Mesenchymal stem cell (in vitro differentiated cells and primary cell): ENCODE measurements at places on chromosomes 7 and 10.

DNA sequence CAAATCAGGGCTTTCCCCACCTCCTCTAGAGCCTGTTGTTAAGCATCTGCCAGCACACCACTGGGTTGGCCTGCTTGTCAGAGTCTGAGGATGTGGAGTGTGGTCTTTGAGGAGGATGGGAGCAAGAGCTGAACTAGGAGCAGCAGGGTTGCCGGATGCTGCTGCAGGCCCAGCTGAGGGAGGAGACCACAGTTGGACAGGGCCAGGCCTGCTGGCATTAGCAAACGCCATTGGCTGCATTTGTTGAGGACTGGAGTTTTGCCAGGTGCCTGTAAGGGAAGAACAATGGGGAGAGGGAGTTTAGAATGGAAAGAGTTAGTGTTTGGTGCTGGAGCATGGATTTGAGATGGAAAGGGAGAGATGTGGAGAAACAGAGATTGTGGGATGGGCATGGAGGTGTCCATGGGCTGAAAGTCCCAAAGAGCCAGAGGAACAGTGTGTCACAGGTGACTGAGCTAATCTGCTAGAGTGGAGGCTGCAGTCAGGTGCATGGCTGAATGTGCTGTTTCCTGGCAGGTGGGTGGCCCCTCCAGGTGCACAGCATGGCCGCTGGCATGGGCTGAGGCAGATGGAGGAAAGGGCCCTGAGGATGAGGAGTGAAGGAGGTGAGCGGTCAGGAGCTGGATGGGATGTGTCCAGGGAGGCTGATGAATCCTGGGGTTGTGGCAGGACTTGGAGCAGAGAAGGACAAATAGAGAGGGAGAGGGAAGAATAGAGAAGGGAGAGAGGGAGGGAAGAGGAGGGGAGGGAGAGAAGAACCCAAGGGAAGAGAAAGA is 40.7 kb downstream of the LEP start:
- H3K27me3 ChIP-seq, result peaks cover 4% of the 10 kb centered on the region
- H3K27ac ChIP-seq, result no peak overlapping the region
- H3K4me3 ChIP-seq, result no peak overlapping the region
- H3K4me1 ChIP-seq, result no peaks in the 10 kb centered on the region
- peaks cover 4% of the 10 kb centered on the region for H3K36me3 ChIP-seq

GRCh38 chr7:585229-585711 is 65.6 kb upstream of the PDGFA start:
- H3K4me1 ChIP-seq, result peaks cover 18% of the 10 kb centered on the region
- peak; percentile 48 for DNase-seq

DNA sequence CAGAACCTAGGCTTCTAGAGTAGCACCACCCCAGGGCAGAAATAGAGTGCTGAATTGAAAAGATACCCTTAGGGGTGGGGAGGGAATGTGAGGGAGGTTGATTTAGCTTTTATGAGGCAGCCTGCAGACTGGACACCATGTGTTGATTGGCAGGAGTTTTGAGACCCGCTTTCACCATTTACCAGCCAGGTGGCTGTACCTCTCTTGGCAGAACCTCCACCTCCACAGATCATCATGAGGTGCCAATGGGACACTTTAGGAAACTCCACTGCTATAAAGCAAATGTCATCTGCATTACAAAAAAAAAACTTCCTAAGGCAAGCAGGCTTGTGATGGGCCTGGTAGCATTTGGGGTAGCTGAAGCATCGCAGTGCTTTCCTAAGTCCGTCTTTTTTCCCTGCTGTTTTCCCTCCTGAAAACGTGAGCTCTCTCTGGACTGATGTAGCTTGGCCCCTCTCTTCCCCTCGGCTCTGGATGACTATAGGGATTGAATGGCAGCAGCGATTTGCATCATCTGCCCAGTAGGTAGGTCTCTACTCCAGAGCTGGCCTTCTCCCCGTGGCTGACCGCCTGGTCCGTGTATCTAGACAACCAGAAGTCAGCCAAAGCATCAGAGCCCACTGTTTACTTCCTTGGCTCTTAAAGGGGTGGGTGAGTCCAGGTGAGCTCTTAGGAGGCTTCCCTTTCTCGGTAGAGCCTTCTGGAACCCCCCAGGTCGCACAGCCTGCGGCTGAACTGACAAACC is 1.3 kb downstream of the PCBD1 start:
- H3K36me3 ChIP-seq, result peaks cover 33% of the 10 kb centered on the region
- no peaks in the 10 kb centered on the region for H3K27me3 ChIP-seq
- no peak overlapping the region for H3K27ac ChIP-seq
- peak overlapping the region; percentile 88 for H3K4me3 ChIP-seq

- peaks cover 26% of the 10 kb centered on the region for H3K4me1 ChIP-seq
- DNase-seq, result peak; percentile 61
- H3K36me3 ChIP-seq, result peaks cover 4% of the 10 kb centered on the region
- H3K27me3 ChIP-seq, result no peaks in the 10 kb centered on the region
- H3K27ac ChIP-seq, result peak overlapping the region; percentile 90
- H3K4me3 ChIP-seq, result no peak overlapping the region
These were observed 20.0 kb downstream of the JAZF1 start for GRCh38 chr7:28160551-28160991.

DNA sequence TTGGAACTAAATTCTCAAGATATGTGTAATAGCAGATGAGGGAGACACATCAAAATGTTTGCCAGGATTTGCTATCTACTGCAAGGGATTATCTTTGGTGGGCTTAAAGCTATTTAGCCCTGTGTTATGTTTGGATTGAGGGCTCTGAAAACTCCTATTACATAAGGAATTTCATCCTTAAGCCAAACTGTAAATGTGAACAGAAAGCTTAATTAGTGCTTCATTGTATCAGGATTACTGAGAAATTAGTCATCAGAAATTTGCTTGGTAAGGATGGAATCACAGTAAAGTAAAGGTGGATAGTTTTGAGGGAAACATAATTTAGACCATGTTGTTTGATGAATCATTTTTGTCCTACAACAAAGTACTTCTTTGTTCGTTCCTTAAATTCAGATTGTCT is 8.3 kb downstream of the ANKRD7 start:
- DNase-seq, result no peak
- no peak overlapping the region for H3K4me3 ChIP-seq
- no peaks in the 10 kb centered on the region for H3K36me3 ChIP-seq
- H3K27ac ChIP-seq, result no peak overlapping the region
- H3K4me1 ChIP-seq, result no peaks in the 10 kb centered on the region

DNA sequence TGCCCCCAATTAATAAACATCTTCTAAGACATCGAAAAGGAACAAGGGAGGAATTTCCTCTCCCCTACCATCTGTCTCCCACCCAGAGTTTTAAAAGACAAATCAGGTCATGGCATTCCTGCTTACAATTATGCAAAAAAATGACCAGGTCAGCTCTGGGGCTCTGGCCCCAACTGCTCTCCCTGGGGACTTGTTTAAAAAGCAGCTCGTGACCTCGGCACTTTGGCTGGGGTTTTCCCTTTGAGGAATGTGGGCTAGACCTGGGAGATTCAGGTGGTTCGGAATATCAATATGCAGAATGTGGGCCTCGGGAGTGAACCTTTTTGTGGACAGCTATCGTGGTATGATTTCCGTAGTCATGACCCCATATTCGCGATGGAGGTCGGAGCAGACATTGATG is 648 bp upstream of the RADIL start:
- H3K27ac ChIP-seq, result no peak overlapping the region
- peaks cover 19% of the 10 kb centered on the region for H3K4me1 ChIP-seq
- DNase-seq, result no peak
- no peaks in the 10 kb centered on the region for H3K36me3 ChIP-seq
- peaks cover 16% of the 10 kb centered on the region for H3K27me3 ChIP-seq
- H3K4me3 ChIP-seq, result no peak overlapping the region

DNA sequence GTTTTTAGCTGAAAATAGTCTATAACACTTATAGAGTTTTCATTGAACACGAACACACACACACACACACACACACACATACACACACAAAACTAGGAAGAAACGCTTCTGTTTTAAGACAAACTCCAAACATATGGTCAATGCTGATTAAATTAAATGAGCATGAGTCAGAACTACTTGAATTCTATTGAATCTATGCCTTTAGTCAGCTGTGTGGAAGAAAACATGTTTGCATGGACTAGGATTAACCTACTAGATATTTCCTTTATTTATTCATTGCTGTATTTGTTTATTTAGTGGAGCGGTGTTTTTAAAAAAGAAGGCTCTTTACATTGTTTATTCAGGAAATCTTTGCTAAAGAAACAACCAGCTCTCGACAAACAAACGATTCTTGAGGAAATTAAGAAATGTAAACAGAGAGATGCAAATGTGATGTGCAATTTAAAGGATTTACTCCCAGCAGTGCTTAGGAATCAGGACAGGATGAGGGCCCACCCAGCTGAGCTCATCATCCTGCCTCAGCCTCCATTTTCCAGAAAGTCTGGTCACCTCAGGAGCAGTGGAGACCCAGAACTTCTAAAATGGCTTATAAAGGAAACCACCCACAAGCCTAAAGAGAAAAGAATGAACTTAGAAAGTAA is 83.2 kb downstream of the PDE1C start:
- DNase-seq, result peak; percentile 79
- peaks cover 9% of the 10 kb centered on the region for H3K4me1 ChIP-seq
- no peak overlapping the region for H3K27ac ChIP-seq

DNA sequence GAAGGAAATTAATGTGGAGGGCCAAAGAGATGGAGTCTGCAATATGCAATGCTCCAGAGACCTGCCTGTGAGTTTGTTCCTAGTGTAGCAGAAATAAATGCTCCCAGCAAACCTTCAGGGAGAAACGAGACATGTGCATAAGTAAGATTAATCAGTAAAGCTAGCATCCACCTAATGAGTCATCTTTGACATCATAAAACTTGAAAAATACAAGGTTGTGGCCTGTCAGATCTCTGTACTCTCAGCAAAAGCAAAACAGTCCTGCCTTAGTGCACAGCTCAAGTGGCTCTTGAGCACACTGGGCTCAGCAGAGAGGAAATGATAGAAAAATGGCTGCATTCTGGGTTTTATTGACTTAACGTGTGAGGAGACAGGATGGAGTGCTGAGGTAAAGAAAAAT is 32.5 kb upstream of the ERCC6 start:
- H3K4me1 ChIP-seq, result peaks cover 2% of the 10 kb centered on the region
- peaks cover 10% of the 10 kb centered on the region for H3K27me3 ChIP-seq
- H3K4me3 ChIP-seq, result no peak overlapping the region
- DNase-seq, result peak; percentile 26

DNA sequence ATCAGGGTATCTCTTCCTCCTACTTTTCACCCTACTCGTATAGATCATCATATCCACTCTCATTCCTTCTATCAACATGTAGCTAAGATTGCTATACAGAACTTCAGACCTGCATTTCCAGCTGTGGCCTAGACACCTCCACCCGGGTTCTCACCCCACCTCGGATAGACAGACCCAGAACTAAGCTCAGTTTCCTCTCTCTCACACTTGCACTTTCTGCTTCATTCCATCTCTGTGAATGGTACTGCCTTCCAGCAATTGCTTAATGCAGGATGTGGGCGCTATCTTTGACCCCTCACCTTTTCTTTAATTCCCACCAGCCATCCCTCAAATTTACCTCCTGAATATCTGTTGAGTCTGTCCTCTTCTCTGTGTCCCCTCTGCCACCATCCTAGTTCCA is 35.7 kb downstream of the AGK start:
- peak overlapping the region; percentile 97 for H3K27ac ChIP-seq
- peak; percentile 9 for DNase-seq
- H3K36me3 ChIP-seq, result no peaks in the 10 kb centered on the region
- H3K27me3 ChIP-seq, result no peaks in the 10 kb centered on the region
- H3K4me3 ChIP-seq, result no peak overlapping the region

DNA sequence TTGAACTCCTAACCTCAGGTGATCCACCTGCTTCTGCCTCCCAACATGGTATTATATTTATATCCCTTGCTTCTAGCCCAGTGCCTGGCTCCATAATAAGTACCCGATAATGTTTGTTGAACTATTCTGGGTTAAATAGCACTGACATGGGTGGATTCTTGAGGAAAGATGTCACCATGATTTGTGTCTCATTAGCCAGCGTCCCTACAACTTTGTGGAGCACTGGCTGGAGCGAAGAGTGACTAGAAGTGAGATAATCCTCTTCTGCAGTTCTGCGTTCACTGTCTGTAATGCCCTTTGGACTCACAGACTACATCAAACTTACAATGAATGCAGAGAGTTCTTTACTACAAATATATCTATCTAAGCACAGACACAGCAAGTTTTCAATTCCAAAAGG is 16.9 kb upstream of the AKR1E2 start:
- H3K27ac ChIP-seq, result no peak overlapping the region
- H3K36me3 ChIP-seq, result no peaks in the 10 kb centered on the region
- H3K4me3 ChIP-seq, result no peak overlapping the region

GRCh38 chr7:7701527-7701926 is 16.9 kb downstream of the RPA3 start:
- H3K4me3 ChIP-seq, result no peak overlapping the region
- peaks cover 3% of the 10 kb centered on the region for H3K4me1 ChIP-seq
- no peaks in the 10 kb centered on the region for H3K36me3 ChIP-seq
- no peaks in the 10 kb centered on the region for H3K27me3 ChIP-seq
- no peak for DNase-seq

- no peaks in the 10 kb centered on the region for H3K36me3 ChIP-seq
- H3K4me3 ChIP-seq, result no peak overlapping the region
- DNase-seq, result no peak
- H3K27ac ChIP-seq, result no peak overlapping the region
- no peaks in the 10 kb centered on the region for H3K27me3 ChIP-seq
These were observed 467.4 kb upstream of the SORCS1 start for GRCh38 chr10:107631876-107632275.

- H3K36me3 ChIP-seq, result no peaks in the 10 kb centered on the region
- H3K4me1 ChIP-seq, result no peaks in the 10 kb centered on the region
- no peak overlapping the region for H3K4me3 ChIP-seq
- H3K27me3 ChIP-seq, result no peaks in the 10 kb centered on the region
- DNase-seq, result no peak
- no peak overlapping the region for H3K27ac ChIP-seq
These were observed 200.7 kb upstream of the AHR start for GRCh38 chr7:17097668-17098297.
